ENCODE measurements at places on chromosomes 16 and 17.

- no peak for DNase-seq
Measured at GRCh38 chr17:66978514-66979061, 14.1 kb downstream of the CACNG4 start.

DNA sequence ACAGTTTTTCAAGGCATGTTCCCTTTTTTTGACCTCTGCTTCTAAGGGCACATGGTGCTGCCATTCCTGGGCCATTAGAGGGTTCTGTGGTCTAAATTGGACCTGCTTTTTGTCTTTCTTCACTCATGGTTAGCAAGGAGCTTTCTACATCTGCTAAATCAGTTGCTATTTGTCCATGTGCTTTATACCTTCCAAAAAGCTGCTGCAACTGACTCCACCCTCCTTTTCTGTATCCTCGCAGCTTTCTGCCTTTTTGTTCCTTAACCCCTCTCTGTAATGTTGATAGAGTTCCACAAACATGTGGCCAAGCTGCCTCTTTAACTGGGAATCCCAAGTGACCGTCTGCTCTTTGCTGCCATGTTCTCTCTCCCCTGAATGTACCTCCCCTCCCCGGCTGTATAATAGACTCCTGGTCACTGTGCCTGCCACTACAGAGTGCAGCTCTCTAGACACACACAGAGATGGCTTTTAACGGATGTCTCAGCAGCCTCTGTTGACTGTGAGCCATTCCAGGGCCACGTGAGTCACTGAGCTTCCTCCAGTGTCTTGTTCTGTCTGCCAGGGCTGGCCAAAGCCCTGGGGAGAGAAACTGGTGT is 57.4 kb upstream of the TEKT3 start:
- no peak for DNase-seq

DNA sequence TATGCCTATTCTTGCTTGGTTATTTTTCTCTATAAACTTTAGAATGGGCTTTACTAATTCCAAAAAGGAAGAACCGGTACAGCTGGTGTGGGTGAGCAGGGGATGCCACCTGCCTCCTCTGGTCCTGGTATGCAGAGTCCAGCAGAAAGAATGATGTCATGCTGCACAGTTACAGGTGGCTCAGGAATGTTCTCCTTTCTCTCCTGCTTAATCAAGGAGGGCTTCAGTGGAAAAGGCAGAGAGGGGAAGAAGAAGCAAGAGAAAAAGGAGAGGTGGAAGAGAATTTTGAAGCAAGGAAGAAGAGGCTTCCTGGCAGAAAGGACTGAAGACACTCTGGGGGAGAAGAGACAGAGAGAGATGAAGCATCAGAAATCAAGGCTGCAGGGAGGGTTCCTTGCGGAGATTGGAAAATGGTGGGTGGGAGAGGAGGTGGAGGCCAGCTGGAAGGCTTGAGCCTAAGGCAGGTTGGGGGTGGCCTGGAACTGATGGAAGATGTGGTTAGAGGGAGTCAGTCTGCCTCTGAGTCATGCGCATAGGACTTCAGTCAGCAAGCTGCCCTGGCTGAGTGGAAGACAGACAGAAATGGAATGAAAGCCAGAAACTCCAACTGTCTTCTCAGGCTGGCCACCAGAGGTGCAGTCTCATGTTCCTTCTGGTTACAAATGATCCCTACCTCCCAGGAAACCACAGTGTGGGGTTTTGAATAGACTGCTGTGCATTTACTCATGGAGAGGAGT is 64.6 kb upstream of the CRHR1 start:
- DNase-seq = no peak

DNA sequence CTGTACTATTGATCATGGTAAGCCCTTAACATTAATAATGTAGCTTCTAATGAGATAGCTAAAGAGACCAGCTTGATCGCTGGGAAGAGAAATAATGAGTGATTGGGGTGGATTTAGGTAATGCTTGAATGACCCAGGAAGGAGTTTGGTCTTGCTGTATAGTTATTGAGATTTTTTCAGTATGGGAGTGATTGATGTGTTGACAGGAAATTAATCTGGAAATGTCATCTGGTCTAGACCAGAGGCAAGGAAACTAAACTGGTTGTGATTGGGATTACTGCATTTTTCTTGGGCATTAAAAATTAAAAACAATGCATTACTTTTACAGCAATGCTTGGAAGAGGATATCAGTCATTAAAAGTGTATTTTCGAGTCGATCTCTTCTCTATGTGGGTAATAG is 11.8 kb downstream of the TEFM start:
- no peak for DNase-seq

DNA sequence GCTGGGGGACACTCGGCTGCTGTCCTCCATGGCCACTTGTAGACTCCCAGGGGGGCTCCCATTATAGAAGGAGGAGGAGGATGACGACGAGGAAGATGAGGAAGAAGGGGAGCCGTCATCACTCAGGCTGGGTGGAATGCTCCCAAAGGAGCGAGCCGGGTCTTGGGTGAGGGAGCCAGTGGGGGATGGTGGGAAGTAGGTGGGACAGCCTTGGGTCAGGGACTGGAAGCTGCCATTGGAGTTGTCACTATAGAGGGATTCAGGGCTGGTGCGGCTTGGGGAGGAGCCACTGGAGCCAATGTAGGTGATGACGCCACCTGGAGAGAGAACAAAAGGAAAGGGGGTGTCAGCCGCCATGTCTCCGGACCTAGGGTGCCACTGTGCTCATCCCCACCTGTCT is 3.3 kb downstream of the NR1D1 start:
- peak; percentile 87 for DNase-seq

Measured in vagina (tissue), 2 donors.